NCI-H1417 (cell line): ENCODE measurements at places on chromosomes 7 and 10.

DNA sequence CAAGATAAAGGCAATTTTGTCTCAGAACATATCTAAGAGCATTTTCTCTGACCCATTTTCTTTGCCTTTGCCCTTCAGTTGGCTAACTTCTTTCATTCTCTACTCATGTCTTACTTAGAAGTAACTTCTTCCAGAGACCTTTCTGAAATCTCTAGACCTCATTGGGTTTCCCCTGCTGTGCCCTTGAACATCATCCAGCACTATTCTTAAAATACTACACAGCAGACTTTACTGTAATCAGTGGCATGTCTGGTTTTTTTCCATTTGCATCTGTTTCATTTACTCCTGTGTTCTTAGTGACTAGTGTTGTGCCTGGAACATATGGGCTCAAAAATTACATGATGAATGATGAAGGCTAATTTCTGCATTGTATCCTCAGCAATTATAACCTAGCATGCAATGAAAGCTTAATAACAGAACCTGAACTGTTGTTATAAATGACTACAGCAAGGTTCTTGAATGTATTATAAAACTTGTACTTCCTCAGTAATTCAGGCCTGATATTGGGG, 301.9 kb downstream of the CDK14 start:
- peak; percentile 30 for DNase-seq

DNA sequence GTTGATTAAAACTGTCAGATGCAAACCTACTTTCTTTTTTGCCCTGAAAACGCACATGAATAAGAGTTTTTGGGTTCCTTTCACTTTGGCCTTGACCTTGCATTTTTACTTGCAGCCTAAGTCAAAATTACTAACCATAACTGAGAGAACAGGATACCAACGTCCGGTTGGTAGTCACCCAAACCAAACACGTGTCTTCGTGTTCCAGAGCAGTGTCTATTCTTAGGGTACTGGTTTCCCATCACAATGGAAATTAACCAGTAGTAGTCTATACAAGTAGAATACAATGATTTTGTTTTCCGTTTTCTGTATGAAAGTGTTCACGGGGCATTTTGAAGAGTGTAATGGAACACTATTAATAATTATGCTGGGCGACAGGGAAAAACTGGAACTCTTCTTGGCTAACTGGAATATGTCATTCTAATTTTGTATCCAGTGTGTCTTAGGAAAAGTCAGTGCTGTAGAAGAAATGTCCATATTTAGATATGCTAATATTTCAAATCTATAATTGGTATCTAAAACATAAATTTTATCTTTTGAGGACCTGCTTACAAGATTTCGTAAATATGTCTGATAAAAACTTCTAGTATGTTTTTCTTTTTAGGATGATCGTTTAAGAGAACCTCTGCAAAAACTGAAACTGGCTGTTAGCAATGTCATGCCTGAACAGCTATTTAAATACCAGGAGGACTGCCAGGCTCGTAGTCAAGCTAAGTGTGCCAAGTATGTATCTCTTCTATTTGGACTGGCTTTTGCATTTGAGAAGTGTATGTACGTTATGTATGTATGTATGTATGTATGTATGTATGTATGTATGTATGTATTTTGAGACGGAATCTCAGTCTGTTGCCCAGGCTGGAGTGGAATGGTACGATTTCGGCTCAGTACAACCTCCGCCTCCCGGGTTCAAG, 40.9 kb downstream of the UBN2 start:
- DNase-seq = no peak

DNA sequence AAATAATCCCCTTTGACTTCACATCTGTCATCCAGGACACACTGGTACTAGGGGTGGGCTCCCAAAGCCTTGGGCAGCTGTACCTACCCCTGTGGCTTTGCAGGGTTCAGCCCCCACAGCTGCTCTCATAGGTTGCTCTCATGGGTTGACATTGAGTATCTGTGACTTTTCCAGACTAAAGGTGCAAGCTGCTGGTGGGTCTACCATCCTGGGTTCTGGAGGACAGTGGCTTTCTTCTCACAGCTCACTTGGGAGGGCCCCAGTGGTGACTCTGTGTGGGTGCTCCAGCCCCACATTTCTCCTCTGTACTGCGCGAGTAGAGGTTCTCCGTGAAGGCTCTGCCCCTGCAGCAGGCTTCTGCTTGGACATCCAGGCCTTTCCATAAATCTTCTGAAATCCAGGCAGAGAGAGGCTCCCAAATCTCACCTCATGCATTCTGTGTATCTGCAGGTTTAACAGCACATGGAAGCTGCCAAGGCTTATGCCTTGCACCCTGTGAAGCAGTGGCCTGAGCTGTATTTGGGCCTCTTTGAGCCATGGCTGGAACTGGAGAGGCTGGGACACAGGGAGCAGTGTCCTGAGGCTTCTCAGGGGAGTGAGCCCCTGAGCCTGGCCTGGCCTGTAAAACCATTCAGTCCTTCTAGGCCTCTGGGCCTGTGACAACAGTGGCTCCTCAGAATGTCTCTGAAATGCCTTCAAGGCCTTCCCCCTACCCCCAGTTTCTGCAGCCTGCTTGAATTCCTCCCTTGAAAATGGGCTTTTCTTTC, 52.2 kb downstream of the TRIM24 start:
- no peak for DNase-seq

GRCh38 chr10:67705921-67706320, 9.9 kb upstream of the CTNNA3 start:
- DNase-seq = no peak

DNA sequence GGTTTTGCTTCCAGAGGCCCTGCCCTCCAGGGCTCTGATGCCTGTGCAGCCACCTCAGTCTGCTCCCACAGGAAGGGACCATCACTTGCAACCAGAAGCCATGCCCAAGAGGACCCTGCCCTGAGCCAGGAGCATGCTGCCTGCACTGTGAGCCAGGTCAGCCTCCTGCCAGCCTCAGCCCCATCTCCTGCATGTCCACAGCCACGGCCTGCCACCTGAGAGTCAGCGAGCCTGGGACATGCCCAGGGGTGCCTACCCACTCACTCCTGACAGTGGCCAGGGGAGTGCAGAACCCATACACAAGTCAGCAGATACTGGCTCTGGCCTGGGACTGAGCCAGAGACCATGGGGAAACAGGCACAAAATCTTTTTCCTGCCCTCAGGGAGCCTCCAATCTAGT, 6.6 kb upstream of the KCP start:
- DNase-seq = no peak

DNA sequence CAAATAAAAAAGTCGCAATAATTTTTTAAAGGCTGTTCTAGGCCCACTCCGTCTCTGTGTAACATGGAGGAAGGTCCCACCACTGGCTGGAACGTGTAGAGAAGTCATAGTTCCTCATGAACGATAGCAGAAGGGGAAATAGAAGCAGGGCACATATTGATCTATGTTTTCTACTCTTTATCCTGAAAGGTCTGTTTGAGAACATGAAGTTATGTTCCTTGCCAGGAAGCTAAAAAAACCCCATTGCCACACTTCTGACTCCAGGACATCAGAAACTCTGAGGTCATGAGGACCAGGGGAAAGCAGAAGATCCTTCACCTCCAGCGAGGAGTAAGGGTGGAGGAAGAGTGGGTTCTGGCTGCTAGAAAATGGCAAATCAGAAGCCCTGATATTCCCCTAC, 10.8 kb downstream of the ANKRD22 start:
- DNase-seq = no peak

DNA sequence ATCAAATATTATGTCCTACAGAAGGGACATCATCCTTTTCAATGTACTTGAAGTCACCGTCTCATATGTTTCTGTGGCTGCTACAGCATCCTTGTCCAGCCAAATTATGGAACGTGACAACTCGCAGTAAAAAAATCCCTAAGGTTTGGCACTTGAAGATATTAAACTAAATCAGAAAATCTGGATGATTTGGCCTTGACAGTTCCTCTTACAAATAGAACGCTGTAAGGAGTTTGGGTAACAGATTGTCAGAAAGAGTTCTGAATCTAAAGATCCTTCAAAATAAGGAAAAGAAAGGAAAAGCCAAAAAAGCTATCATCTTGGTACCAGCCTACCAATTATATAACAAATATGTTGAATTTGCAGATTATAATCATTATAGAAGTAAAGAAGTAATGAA, 21.0 kb downstream of the XRCC2 start:
- DNase-seq = no peak

DNA sequence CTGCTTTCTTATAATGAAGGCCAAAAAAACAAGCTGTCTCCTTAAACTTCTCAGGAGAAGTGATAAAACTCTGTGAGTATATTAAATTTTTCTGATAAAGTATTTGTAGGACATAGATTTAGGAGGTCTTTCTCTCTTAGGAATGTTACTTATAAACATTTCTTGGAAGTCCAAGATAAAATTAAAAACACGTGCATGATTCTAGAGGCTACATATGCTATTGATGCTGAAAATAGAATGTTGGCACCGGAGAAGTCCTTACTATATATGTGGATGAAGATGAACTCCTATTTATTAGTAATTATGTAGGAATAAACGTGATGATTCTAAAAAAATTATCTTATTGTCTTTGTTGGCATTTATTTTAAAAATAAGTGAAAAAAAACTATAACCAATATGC, 241.3 kb upstream of the LRRTM3 start:
- DNase-seq = no peak

- DNase-seq = no peak
Measured at GRCh38 chr7:2775376-2775775, 68.7 kb downstream of the GNA12 start.

DNA sequence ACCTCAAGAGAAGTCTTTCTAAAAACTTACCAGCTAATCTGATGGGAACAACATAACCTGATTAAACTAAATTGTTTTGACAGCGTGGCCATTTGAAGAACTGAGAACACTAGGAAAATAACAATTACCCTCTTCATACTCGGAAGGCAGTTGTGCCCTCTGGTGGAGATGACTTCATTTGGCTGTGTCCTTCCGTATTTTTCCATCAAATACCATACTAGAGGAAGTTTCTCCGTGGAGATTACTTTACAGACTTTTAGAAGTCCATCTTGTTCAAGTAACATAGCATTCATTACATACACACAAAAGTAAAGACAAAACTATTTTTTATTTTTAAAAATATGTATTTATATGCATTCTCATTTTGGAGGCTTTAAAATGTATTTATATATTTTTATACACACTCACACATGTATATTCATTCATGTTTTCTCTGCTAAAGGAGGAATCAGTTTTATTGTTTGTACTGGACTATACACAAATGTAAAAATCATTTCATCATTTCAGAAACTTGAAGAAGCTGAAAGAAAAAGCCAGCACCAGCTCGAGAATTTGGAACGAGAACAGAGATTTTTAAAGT, 25.2 kb downstream of the SMNDC1 start:
- peak; percentile 64 for DNase-seq

GRCh38 chr7:107924841-107925504, 34.0 kb downstream of the DLD start:
- DNase-seq = no peak

DNA sequence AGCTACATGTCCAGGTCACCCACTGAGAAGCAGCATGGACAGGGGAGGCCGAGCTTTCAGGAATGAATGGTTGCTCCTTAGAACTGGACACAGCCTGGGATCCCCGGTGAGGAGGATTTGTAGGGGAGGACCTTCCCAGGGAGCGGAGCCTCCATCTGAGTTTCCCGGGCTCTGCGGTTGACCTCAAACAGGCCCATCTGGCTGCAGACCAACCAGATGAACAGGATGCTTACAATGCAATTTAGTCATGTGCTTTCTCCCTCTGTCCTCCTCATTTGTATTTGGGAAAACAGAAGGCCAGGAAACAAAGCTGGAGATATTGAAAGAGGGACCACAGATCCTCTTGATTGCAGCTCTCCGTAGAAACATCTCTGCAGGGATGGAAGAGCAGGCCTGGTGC, 104.8 kb downstream of the EMX2 start:
- no peak for DNase-seq

DNA sequence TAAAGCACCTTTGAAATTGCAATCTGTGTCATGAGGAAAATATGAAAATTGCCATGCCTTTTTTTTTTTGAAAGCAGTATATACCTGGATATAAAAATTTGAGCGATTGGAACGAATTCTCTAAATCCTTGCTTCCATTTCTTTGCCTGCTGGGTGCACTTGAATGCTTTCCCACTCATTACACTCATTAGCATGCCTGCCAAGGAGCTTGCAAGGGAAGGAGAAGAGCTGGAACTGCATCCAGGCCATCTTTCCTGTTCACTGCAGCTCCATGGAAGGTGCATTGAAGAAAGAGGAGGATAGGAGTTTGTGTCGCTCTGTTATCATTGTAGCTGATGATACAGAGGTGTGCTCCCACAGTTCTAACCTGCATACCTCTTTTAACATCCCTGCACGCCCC, 102.4 kb upstream of the GJD4 start:
- DNase-seq = peak; percentile 20

DNA sequence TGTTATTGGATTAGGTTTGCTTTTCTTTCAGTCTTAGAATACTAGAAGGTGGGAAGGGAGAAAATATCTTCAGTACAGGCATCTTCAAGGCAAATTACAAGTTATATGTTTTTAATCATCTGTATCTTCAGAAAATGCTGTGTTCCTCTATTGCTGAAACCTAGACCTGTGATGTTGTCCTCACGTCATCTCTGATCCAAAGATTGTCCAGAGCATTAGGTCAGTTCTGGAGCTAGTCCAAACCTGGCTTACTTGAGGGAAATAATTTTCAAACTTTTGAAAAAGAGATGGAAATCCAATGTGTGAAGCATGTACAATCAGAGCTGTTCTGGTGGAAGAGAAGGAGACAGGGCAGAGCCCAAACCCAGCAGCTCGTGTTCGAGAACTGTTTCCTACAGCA, 217.3 kb downstream of the ZEB1 start:
- no peak for DNase-seq

GRCh38 chr10:42640610-42641229, 2.4 kb upstream of the ZNF33B start:
- DNase-seq = peak; percentile 3

DNA sequence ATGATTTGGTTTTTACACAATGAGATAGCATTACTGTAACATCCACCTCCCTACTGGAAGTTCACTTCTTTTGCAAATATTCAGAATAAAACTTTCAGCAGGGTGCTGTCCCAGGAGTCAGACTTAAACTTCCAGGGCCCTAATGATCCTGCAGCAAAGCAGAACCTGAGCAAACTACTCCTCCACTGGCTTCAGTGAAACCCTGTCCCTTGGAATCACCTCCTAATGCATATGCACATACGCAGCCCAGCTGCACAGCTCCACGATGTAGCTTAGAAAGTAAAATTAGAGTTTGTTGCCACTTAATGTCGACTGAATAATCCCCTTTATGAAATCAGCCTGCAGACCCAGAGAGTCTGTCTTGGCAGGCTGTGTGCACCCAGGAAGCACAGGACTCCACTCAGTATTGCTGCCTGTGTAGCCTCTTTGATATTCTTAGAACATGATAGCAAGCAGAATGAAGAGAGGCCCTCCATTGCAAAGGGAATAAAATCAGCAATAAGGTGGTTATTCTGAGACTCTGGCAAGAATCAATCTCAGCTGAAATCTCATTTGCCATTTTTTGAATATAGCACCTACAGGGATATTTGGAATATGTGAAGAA, 1.6 kb downstream of the NPSR1 start:
- no peak for DNase-seq

GRCh38 chr7:157506268-157506667, 169.5 kb downstream of the DNAJB6 start:
- DNase-seq = no peak

- DNase-seq = peak; percentile 12
Measured at GRCh38 chr7:38862666-38863065, 46.3 kb downstream of the VPS41 start.
